ENCODE measurements at places on chromosomes 4 and X. TPM values are rescaled to one million over a fixed set of nuclear protein-coding genes. Genes with fewer than 3 reads are reported as not detected.

The CXCR3 gene
- not detected for polyA plus RNA-seq

The TKTL1 gene
- not detected for polyA plus RNA-seq

The CXCL8 gene
- 3.0 TPM for polyA plus RNA-seq

The FAM120C gene
- 3.5 TPM for polyA plus RNA-seq

The TRIML2 gene
- 0.21 TPM for polyA plus RNA-seq

The JAKMIP1 gene
- polyA plus RNA-seq: not detected

The SLC9B1 gene
- polyA plus RNA-seq: not detected

DNA sequence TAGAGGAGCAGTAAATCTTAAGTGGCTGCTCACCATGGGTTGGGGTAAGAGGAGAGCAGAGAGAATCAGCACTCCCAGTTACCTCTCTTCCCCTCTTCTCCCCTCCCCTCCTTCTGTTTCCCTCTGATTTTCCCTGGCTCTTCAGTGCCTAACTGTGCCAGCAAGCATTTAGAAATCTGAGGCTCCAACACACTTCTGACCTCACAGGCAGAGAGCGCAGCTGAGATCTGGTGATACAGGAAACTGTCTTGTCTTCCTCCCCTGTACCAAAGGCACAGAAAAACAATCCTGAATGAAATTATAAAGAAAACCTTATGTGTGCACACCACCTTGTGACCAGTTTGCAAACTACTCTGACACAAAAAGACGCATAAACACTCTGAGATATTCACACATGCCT, 82.4 kb upstream of the SMIM10 start:
- peak; percentile 65 for DNase-seq
- no peaks in the 10 kb centered on the region for H3K4me1 ChIP-seq
- H3K27me3 ChIP-seq: no peaks in the 10 kb centered on the region
- H3K4me3 ChIP-seq: no peak overlapping the region

DNA sequence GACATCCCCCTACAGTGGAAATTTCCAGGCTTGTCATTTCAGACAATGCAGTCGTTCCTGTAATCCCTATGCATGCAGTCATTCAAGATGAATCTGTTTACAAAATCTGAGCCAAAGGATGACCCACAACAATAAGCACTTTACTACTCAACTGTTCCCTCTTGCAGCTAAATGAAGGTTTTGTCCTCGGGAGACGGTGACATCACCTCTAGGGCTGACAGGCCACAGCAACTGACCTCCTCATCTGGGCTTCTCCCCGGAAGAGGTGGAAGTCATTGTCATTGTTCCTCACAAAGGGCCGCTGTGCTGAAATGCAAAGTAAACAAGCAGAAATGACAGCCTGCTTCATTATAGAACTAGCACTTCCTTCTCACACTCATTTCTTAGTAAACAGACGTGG, 29.2 kb downstream of the CLRN2 start:
- H3K4me3 ChIP-seq: no peak overlapping the region
- no peak overlapping the region for H3K27ac ChIP-seq
- H3K27me3 ChIP-seq: no peaks in the 10 kb centered on the region
- no peak for DNase-seq

DNA sequence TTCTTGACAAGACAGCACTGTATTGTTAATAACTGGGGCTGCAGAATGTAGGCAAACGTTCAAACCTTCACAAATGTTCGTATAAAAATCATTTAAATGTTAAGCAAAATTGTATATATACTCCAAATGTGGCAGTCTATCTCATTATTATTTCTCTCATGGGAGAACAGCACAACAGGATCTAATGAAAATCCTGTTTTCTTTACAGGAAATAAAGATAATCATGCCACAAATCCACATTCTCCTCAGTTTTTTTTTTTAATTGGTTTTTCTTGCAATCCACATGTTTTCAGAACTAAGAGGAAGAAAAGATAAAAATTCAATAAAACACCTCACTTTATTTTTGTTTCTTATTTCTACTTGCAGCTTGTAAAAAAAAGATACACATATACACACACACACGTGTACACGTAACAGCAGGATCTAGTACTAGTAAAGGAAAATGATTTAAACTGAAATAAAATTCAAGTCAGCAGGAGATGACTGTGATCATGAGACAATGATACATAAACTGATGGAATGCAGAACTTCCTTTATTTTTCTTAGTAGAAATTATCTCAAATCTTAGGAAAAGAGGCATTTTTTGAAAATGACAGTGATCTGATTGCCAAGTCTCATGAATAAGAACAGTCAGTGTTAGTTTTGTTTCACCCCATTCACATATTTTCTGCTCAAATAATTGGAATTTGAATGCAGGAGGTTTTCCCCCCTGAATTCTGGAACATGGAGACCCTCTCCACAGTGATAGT, 11.3 kb downstream of the APBB2 start:
- H3K4me1 ChIP-seq: peaks cover 25% of the 10 kb centered on the region
- H3K4me3 ChIP-seq: no peak overlapping the region
- H3K27ac ChIP-seq: peak overlapping the region; percentile 26
- H3K36me3 ChIP-seq: no peaks in the 10 kb centered on the region

GRCh38 chrX:8043121-8043520, 115.9 kb upstream of the PNPLA4 start:
- no peak for DNase-seq
- no peaks in the 10 kb centered on the region for H3K27me3 ChIP-seq
- no peak overlapping the region for H3K4me3 ChIP-seq
- no peaks in the 10 kb centered on the region for H3K4me1 ChIP-seq
- no peaks in the 10 kb centered on the region for H3K36me3 ChIP-seq

- H3K36me3 ChIP-seq: no peaks in the 10 kb centered on the region
- no peaks in the 10 kb centered on the region for H3K27me3 ChIP-seq
- H3K4me3 ChIP-seq: no peak overlapping the region
- H3K4me1 ChIP-seq: peaks cover 5% of the 10 kb centered on the region
- peak; percentile 78 for DNase-seq
Measured at GRCh38 chr4:30839583-30840520, 119.7 kb downstream of the PCDH7 start.

- no peak overlapping the region for H3K4me3 ChIP-seq
- no peaks in the 10 kb centered on the region for H3K36me3 ChIP-seq
- peaks cover 7% of the 10 kb centered on the region for H3K4me1 ChIP-seq
Measured at GRCh38 chr4:173426064-173426463, 27.1 kb upstream of the SCRG1 start.

DNA sequence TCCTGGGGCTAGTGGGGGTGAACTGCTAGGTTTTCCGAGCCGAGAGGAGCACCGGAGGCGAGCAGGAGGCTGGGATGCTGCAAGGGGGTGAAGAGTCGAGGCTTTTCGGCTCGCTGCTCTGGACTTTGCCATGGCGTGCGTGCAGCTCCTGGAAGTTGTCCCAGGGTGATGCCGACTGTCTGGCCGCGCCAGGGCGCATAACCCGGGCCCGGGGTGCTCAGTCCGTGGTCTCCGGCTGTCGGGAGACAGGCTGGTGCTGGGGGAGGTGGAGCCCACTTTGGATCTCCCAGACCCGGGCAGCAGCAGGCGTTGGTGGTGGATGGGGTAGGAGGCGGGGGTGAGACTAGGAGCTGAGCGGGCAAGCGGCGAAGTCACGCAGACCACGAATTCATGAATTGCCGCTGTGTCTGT, 793 bp downstream of the GRIA3 start:
- H3K4me3 ChIP-seq: no peak overlapping the region
- no peaks in the 10 kb centered on the region for H3K36me3 ChIP-seq
- no peaks in the 10 kb centered on the region for H3K27me3 ChIP-seq

DNA sequence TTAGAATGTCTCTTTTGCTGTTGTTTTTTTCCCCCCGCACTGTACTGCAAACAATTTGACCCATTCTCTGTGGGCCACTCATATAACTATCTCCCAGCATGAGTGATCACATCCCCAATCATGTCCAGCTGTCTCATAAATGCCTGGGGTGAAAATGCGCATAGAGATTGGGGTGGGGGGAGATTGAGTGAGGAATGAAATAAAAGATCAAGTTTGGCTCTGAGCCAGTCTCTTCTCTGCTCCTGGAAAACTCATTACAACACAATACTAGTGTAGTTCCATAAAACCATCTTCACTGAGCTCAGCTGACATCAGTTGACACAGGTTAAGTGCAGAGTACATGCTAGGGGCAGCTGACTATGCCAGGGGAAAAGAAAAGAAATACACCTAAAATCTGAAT, 96.9 kb downstream of the EGF start:
- no peak for DNase-seq
- no peaks in the 10 kb centered on the region for H3K27me3 ChIP-seq
- no peaks in the 10 kb centered on the region for H3K4me1 ChIP-seq

DNA sequence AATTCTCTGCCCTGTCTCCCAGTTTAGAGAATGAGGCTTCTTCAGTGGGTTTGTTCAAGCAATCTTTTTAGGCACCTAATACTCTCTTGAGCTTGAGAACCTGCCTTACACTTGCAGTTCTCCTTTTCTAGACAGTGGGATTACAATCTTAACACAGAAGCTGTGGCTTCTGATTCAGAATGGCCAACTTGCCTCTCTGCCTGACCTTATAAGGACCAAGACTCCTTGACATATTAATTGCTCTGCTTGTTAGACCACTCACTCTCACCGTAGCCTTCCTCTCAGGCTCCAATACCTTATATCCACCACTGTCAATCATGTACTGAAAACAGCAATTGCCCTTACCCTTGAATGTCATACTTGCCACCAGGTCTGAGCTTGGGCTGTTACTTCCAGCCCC, 338.7 kb upstream of the MAOA start:
- no peak overlapping the region for H3K27ac ChIP-seq
- H3K36me3 ChIP-seq: no peaks in the 10 kb centered on the region
- no peak for DNase-seq
- no peaks in the 10 kb centered on the region for H3K4me1 ChIP-seq
- H3K27me3 ChIP-seq: no peaks in the 10 kb centered on the region

DNA sequence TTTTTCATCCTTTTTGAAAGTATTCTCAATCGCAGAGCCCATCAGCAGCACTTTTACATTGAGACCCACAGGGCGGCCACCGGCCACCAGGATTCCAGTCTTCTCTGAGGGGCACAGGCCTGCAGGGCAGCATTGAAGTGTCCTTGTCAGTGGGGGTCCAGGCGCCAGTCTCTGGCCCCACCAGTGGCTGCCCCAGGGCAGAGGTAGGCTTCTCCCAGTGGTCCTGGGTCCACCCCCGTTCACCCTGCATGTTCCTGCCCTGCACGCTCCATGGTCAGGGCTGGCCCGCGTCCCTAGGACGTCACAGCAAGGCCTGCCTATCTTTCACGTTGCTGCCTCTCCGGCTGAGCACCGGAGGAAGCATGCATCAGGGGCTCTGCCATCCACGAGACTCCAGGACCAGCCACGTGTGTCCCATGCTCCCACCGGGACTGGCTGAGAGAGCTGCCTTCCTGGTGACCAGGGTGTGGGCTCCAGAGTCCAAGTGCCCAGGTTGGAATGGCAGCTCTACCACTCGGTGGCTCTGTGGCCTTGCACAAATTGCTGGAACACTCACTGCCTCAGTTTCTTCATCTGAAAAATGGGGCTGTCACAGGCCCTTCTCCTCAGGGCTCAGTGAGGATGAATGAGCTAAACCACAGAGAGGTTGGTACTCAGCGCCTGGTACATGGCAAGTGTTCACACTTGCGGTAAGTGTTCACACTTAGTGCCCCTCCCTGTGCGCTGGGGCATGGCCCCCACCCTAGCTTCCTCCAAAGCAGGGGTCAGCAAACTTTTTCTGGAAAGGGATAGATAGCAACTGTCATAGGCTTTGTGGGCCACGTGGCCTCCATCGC, 30.7 kb upstream of the JAKMIP1 start:
- H3K4me1 ChIP-seq: no peaks in the 10 kb centered on the region
- no peak for DNase-seq
- H3K27me3 ChIP-seq: peaks cover 10% of the 10 kb centered on the region
- no peaks in the 10 kb centered on the region for H3K36me3 ChIP-seq
- H3K27ac ChIP-seq: no peak overlapping the region

- H3K4me1 ChIP-seq: no peaks in the 10 kb centered on the region
- H3K4me3 ChIP-seq: no peak overlapping the region
- H3K36me3 ChIP-seq: no peaks in the 10 kb centered on the region
- peaks cover 3% of the 10 kb centered on the region for H3K27me3 ChIP-seq
Measured at GRCh38 chrX:39244147-39244546, 442.9 kb downstream of the MID1IP1 start.

- no peak overlapping the region for H3K27ac ChIP-seq
- H3K4me1 ChIP-seq: peaks cover 2% of the 10 kb centered on the region
- no peak for DNase-seq
- H3K27me3 ChIP-seq: no peaks in the 10 kb centered on the region
Measured at GRCh38 chr4:40143926-40144508, 52.8 kb upstream of the RHOH start.

DNA sequence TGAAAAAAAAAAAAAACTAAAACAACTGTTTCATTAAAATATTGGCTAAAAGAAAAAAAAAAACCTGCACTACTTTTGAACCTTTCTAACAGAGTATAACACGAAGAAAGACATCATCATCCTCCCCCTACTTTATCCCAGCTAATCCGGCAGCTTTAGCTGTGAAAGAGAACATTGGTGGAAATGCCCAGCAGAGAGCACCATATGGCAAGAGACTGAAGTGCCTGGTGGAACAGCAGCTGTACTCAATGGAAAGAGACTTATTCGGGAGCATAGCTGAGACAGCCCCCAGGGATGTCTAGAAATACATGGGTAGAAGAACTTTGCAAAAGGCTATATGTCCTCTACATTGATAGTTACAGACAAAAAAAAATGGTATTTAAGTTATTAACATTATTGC, 30.3 kb downstream of the STPG2 start:
- H3K36me3 ChIP-seq: no peaks in the 10 kb centered on the region
- no peak overlapping the region for H3K4me3 ChIP-seq
- no peaks in the 10 kb centered on the region for H3K4me1 ChIP-seq
- DNase-seq: peak; percentile 25

- no peaks in the 10 kb centered on the region for H3K4me1 ChIP-seq
- no peaks in the 10 kb centered on the region for H3K27me3 ChIP-seq
- no peak overlapping the region for H3K27ac ChIP-seq
- no peak overlapping the region for H3K4me3 ChIP-seq
- DNase-seq: peak; percentile 41
- H3K36me3 ChIP-seq: 0 out of 2 replicates have a peak, but pooled peaks cover 2% of the 10 kb centered on the region
Measured at GRCh38 chrX:102833136-102833535, 103.9 kb upstream of the RAB40AL start.

- H3K27ac ChIP-seq: no peak overlapping the region
- no peak for DNase-seq
- no peak overlapping the region for H3K4me3 ChIP-seq
- peaks cover 2% of the 10 kb centered on the region for H3K27me3 ChIP-seq
Measured at GRCh38 chrX:68568136-68568535, 69.3 kb downstream of the YIPF6 start.

GRCh38 chr4:4396628-4397440, 9.9 kb downstream of the NSG1 start:
- H3K4me1 ChIP-seq: peaks cover 29% of the 10 kb centered on the region
- no peak overlapping the region for H3K4me3 ChIP-seq
- peak; percentile 42 for DNase-seq
- H3K27me3 ChIP-seq: peaks cover 26% of the 10 kb centered on the region
- peak overlapping the region; percentile 89 for H3K27ac ChIP-seq
- no peaks in the 10 kb centered on the region for H3K36me3 ChIP-seq

DNA sequence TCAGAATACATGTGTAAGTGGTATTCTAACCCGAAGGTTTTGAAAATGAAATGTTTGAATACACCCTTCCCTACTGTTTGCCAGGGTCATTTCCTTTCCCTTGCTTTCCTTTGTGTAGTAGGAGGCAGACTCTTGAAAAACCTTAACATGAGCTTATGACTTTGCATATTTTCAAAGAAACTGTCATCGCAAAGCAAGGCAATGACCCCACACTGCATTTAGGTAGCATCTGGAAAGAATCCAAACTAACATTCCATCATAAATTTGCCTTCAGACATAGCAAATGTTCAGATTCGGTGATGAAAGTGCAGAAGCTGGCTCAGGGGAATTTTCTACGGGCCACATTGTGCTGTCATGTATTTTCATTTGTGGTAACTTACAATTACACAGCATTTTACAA, 32.3 kb downstream of the SH2D1A start:
- H3K27ac ChIP-seq: no peak overlapping the region
- no peak for DNase-seq
- H3K36me3 ChIP-seq: no peaks in the 10 kb centered on the region
- no peaks in the 10 kb centered on the region for H3K27me3 ChIP-seq
- no peak overlapping the region for H3K4me3 ChIP-seq

Measured in IMR-90 (cell line).